ENCODE measurements at places on chromosomes 4 and X. TPM values are rescaled to one million over a fixed set of nuclear protein-coding genes. Genes with fewer than 3 reads are reported as not detected.

The PRPS1 gene
- 76.9 TPM for total RNA-seq

The RGN gene
- 3.5 TPM for total RNA-seq

The KLHL4 gene
- total RNA-seq, result 0.97 TPM

The TMEM271 gene
- not detected for total RNA-seq

The PDCL2 gene
- not detected for total RNA-seq

The GAK gene
- 44.0 TPM for total RNA-seq

The DCAF12L2 gene
- total RNA-seq, result not detected

The TSPAN7 gene
- total RNA-seq, result not detected
